ENCODE measurements at places on chromosomes 1 and 21.

DNA sequence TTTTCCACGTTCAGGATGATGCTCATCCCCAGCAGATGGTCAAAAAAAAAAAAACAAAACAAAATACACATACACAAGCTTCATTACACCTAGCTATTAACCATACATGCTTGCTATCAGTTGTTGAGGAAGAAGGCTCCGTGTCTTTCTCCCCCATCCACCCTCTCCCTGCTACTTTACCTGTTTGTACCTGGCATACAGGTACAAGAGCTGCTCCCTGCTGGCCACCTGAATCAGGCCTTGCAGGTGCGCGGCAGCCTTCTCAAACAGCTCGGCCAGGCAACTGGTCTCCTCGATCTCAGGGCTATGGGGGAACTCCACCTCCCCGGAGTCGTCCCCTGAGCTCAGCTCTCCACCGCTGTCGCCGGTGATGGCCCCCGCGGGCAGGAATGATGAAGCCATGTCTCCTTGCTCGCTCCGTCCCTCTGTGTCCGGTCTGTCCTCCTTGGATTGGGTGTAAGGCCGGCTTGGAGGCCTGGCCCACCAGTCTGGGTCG is 464 bp downstream of the ACBD6 start:
- DNase-seq, result peak; percentile 31

DNA sequence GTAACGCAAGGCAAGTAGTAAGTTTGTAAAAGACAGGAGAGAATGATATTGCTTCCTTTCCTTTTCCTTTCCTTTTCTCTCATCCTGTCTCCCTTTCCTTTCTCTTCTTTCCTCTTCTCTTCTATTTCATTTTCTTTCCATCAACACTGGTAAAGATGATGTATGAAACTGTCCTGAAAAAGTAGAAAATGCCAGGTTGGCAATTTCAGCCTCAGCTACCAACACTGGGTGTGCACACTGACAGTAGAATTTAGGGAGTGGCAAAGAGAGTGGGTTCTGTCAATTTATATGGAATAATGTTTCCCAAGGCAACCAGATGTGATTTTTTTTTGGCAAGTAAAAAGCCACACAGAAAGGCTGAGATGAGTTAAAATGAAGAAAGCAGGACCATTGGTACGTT is 155.7 kb upstream of the ZRANB2 start:
- DNase-seq, result no peak

- peak; percentile 15 for DNase-seq
Observed at GRCh38 chr1:203424861-203425662, 50.5 kb upstream of the PRELP start.

DNA sequence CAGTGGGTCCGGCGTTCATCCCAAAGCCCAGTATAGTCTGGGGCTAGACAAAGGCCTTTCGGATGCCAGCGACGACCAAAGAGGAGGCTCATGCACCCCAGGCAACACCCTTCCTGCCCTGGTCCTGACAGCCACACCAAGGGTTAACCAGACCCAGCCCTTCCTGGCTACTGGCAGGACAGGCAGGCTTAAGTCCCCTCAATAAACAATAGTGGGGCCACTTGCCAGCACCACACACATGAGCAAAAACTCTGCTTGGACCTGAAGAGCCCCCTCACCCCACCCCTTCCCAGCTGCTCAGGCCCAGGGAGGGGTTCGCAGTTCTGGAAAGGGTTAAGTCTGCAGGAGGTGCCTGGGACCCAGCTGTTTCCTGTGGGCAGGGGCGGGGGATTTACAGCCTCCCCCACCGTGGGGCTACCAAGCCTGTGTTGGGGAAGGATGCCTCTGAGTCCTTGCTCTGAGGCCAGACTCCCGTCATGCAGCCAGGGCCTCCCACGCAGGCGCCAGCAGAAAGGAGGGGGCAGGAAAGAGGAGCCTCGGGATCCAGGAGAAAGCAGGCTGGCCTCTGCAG is 18.2 kb downstream of the PHLDA3 start:
- no peak for DNase-seq

DNA sequence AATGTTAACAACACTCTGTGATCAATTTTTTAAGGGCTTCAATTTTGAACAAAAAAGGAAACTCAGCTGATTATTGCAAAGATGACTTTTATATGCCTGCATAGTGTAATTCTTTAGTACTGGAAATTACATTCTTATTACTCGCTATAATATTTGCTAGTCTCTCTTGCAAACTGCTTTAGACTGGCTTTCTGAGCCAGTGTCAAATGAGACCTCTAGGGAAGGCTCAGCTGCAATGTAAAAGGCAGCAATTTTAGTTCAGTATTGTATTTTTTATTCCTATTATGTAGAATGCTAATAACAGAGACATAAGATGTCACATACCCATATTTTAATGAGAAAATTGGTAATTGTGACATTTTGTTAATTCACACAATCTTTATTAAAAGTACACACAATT is 338.1 kb upstream of the LYPLAL1 start:
- DNase-seq, result no peak

DNA sequence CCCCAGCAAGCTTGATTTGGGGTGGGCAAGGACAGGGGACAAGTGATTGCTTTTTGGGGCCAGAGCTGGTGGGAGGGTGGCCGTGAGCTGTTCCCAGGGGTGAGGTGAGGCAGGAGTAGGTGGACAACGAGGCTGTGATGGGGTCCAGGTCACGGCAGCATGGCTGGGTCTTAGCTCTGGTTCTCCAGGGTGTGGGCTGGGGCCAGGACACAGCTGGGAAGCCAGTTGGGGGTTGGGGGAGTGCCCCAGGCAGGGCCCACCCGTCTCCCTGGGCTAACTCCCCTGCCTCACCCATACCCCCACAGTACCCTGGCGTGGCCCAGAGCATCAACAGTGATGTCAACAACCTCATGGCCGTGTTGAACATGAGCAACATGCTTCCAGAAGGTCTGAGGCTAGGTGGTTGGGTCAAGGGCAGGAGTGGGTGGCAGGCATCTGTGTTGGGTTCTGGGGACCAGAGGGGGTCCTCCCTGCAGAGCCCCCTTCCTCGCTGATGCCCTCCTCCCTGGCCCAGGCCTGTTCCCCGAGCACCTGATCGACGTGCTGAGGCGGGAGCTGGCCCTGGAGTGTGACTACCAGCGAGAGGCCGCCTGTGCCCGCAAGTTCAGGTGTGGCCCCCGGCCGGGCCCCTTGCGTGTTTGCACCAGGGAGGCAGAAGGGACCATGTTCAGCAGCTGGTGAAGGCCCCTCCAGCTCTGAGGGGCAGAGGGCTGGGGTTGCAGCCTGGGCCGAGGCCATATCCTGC is 43.3 kb downstream of the COQ8A start:
- no peak for DNase-seq

- DNase-seq, result no peak
Observed at GRCh38 chr1:96329121-96329520, 392.5 kb upstream of the PTBP2 start.

DNA sequence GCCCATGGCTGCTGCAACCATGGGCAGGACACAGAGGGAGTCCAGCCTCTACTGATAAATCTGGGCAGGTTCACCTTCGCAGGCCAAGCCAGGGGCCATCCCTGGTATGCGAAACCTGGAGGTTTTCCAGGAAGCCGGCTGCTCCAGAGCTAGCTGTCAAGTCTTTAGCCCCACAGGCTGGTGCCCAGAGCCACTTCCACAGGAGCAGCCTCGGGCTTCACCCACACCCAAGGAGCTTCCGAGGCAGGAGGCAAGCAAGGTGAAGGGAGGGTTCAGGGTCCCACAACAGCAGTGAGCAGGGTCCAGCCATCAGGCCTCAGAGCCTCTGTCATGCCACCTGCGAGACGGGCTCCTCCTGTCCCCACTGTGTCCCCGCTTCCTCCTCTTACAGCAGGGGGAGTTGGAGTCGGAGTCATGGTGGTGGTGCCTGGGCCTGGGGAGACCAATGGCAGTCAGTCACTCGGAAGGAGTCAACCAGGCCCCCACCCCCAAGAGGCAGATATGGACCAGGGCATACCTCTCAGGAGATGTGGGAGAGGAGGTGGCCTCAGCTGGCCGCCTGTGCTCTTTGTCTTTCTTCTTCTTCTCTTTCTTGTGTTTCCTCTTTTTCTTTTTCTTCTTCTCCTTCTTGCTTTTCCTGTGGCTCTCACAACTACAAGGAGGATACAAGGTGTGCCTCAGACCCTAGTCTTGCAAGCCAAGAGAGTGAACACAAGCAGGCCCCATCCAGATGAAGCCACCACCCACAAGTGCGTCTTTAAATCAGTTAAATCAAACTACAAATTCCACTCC is 2.1 kb downstream of the C1orf35 start:
- no peak for DNase-seq

- DNase-seq, result no peak
Observed at GRCh38 chr1:13462682-13463081, 51.1 kb downstream of the LRRC38 start.

- no peak for DNase-seq
Observed at GRCh38 chr21:14591882-14592281, 45.8 kb upstream of the SAMSN1 start.

DNA sequence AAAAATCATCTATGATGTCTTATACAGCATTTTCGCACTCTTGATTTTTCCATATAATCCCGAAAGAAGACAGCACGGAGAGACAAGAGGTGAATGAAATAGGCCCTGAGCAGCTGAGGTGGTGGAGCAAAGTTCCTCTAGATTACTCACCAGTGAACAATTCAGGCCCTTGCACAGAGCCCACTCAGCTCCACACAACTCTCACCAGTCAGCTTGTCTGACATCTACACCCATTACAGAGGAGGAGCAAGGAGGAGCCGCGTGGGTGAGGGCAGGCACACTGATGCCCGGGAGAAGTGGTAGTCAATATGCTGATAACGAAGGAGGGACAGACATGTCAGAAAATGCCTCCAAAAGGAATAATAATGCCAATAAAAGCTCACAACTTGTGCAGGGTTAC is 59.9 kb downstream of the DNM3 start:
- DNase-seq, result no peak

Measured in NCI-H2029 treated with DMSO at 0.1 percent for 48 hours (cell line).